ENCODE measurements at places on chromosomes 6 and 20. TPM values are rescaled to one million over a fixed set of nuclear protein-coding genes. Genes with fewer than 3 reads are reported as not detected.

DNA sequence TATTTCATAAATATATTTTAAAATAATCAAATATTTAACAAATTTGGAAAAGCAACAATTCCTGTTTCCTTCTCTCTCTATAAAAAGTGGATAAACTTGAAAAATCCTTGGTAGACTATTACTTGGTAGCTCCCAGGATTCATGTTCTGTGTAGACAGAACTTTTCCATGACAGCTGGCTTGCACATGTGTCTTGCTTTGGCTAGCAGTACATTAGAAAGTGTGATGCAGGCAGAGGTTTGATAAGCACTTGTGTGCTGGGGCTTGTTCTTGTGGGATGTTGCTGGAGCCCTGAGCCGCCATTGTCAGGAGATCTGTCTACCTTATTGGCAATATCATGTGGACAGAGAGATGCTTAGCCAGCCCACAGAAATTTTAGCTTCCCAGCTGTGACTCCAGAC is 327.2 kb downstream of the CDKAL1 start:
- no peak for DNase-seq
- no peaks in the 10 kb centered on the region for H3K36me3 ChIP-seq
- no peak overlapping the region for H3K27ac ChIP-seq

DNA sequence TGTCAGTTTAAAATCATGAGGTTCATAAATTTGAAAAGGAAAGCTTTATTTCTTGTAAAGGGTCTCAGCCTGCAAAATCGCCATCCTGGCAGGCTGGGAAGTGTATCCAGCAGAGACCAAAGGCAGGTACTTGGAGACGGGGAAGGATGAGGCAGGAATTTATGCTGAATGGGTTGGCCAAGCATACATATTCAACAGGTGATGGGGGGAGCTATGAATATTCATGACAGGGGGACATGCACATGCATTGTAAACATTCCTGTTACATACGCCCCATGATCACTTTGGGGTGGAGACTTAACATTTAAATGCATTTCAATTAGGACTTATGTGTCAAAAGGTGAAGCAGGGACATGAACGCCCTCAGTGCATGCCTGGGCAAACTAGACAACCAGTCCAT is 9.8 kb upstream of the SLC22A1 start:
- H3K4me3 ChIP-seq = no peak overlapping the region
- H3K27ac ChIP-seq = no peak overlapping the region
- H3K27me3 ChIP-seq = no peaks in the 10 kb centered on the region
- H3K4me1 ChIP-seq = no peaks in the 10 kb centered on the region
- DNase-seq = no peak

- H3K27ac ChIP-seq = no peak overlapping the region
- no peaks in the 10 kb centered on the region for H3K36me3 ChIP-seq
- no peak for DNase-seq
- H3K4me3 ChIP-seq = no peak overlapping the region
- H3K4me1 ChIP-seq = no peaks in the 10 kb centered on the region
These were observed 164.2 kb downstream of the OGFRL1 start for GRCh38 chr6:71452697-71453370.

- H3K4me1 ChIP-seq = no peaks in the 10 kb centered on the region
- H3K27me3 ChIP-seq = no peaks in the 10 kb centered on the region
- no peak overlapping the region for H3K4me3 ChIP-seq
These were observed 21.0 kb upstream of the FYN start for GRCh38 chr6:111894272-111894671.

MOXD1 gene
- 0.75 TPM for total RNA-seq

EPPIN gene
- total RNA-seq = not detected

PPP1R14C gene
- not detected for total RNA-seq

LTB gene
- not detected for total RNA-seq

SLC13A3 gene
- not detected for total RNA-seq
